ENCODE measurements at places on chromosomes 2 and 18.

- DNase-seq = no peak
Measured at GRCh38 chr2:63486861-63487290, 101.4 kb downstream of the WDPCP start.

DNA sequence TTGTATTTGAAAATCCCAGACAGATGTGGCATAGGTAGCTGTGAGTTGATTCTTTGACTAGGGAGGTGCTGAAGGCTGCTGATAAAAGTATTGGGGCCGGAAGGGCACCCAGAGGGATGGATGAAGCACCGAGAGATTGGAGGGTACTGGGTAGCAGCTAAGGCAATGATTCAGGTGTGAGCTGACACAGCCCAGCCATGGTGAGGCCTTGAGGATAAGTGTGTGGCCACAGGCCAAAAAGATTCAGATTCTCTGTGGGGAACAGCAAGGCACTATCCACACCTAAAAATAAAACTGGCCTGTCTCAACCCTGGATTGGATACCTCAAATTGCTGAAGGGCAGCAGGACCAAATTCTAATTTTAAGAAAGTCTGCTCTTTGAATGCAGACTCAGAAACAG lies 35.2 kb downstream of the RDH14 start:
- no peak for DNase-seq

GRCh38 chr2:83574614-83575013 lies 884.5 kb downstream of the SUCLG1 start:
- no peak for DNase-seq

DNA sequence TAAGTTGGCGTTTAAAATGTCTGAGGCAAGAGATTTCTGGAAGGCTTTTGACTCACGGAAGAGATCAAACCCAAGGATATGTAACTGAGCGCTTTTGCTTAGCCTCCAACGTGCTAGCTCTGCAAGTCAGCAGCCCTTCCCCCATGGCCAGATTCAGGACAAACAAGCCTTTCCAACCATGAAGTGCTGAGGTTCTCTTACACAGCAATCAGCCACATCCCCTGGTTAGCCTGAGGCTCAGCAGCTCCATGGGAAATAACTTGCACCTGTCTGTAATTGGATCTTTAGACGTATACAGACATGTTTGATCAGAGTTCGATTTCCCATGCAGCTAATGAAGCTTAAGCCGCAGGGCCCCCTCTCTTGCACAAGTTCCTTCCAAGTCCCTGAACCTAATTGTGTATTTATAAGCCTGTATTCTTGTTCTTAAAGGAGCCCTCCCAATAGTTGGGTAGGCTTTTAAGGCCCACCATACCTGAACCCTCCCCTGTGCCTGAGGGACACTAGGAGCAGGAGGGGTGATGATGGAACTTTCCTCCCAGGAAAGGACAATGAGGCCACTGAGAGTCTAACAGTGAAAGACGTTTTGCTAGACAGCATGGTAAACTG lies 2.1 kb upstream of the TMEM131 start:
- no peak for DNase-seq

DNA sequence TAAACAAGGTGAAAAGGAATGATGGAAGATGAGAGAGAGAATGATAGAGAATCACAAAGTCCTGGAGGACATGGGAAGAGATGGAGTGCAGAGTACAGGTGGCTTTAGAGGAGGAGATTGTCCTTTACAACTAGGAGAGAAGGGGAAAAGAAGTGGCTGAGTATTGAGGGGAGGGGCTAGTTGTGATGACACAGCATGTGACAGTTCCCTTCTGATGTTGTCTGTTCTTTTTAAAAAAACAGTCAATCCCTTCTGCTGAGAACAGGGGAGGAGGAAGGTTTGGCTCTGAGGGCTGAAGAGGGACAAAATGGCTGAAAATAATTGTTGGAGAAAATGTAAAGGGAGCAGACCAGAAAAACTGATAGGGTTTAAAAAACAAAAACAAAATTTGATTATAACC lies 44.0 kb downstream of the STEAP3 start:
- DNase-seq = no peak

- no peak for DNase-seq
Measured at GRCh38 chr18:46001892-46002291, 34.8 kb upstream of the EPG5 start.

GRCh38 chr2:229832510-229832898 lies 89.3 kb downstream of the TRIP12 start:
- no peak for DNase-seq

DNA sequence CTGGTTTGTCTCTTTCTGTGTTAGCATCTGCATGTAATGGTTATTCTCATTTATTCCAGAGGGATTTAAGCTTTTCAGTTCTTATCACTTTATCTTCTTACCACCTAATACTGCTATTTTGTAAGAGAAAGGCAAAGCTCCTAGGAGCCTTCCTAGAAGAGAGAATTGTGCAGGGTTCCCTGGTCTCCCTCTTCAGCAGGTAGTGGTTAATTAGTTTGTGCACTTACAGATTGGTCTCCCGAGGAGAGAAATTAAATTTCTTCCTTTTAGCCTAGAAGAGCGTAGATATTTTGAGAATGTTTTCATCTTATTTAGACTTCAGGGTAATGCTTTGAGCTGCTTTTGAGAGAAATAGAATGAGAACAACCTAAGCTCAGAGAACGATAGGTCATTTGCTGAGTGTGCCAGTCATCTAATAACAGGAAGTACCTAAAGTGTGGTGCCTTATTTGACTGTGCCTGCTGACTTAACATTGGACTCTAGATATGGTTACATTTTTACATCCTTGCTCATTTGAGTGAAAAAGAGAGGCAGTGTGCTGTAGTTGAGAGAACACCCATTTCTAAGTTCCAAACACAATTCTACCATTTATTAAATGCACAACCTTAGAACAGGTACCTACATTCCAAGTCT lies 651.4 kb downstream of the STK39 start:
- DNase-seq = no peak

DNA sequence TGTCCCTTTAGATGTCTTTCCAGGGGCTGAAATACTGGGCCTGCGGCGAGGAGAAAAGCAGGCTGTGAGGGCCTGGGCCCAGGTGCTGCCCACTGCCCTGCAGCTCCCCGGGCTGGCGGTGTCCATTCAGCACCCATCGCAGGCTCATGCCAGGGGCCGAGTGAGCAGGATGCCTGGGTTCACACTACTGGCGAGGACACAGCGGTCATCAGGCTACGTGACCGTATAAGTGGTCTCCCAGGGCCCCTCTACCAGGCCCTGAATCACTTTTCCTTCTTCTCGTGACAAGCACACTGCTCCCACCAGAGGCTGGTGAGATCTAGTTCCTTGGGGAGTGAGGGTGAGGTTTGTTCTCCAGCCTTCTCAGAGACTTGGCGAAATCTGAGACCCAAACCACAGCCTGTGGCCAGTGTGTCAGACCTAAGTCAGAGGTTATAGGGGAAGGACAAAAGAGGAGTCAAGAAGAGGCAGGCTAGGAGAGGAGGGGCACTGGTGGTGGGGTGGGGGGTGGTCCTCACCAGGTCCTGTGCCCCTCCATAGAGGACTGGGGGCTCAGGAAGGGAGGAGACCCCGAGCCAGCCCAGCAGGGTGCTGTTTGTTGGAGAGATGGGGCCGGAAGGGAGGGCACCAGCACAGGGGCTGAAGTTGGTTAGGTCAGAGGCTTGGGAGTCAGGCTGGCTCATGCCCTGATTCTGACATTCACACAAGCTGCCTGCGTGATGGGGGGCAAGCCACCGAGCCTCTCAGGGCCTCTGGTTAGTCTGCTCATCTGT lies 6.6 kb upstream of the SEMA4C start:
- no peak for DNase-seq

- no peak for DNase-seq
Measured at GRCh38 chr18:6431659-6432318, 17.1 kb upstream of the L3MBTL4 start.

GRCh38 chr18:37501136-37501535 lies 64.5 kb downstream of the CELF4 start:
- no peak for DNase-seq

- DNase-seq = no peak
Measured at GRCh38 chr2:85922199-85922598, 33.4 kb upstream of the ST3GAL5 start.

DNA sequence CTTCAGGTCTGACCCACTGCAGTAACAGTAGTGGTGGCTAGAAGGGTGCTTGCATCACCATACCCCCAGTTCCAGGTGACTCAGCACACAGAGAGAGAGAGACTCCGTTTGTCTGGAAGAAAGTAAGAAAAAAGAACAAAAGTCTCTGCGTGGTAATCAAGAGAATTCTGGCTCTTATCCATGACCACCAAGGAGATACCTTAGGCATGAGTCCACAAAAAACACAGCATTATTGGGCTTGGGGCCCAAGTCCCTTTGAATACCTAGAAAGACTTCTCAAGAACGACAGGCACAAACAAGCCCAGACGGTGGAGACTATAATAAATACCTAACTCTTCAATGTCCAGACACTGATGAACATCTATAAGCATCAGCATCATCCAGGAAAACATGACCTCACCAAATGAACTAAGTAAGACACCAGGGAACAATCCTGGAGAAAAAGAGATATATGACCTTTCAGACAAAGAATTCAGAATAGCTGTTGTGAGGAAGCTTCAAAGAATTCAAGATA lies 21.7 kb upstream of the BAZ2B start:
- DNase-seq = no peak

DNA sequence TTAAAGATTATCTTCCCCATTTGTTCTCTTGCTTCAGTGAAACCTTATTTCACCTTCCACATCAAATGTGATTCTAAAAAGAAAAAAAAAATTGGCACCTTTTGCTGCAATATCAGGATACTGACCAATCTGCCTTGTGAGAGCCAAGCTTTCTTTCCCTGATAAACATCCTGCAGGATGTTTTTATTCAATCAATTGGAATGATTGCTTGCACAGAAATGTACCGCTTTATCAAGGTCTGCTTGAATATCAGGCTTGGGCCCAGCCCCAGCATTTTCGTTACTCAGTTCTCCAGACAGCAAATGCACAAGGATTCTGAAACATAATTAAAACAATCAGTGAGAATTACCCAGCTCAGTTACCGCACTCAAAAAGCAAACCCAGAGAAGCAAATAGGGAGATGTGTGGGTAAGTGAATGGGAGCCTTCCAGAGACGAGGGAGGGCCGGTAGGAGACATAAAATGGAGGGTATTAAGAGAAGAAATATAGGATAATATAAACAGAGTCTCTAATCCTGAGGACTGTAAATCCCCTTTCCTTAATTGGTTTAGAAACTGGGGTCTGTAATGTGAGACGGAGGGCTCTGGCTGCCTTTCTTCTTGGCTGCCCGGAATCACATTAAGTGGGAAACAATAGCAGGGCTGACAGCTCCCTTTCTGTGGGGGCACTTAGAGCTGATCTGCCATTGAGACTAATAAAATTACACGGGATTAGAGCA lies 291.8 kb downstream of the ICOS start:
- DNase-seq = no peak

DNA sequence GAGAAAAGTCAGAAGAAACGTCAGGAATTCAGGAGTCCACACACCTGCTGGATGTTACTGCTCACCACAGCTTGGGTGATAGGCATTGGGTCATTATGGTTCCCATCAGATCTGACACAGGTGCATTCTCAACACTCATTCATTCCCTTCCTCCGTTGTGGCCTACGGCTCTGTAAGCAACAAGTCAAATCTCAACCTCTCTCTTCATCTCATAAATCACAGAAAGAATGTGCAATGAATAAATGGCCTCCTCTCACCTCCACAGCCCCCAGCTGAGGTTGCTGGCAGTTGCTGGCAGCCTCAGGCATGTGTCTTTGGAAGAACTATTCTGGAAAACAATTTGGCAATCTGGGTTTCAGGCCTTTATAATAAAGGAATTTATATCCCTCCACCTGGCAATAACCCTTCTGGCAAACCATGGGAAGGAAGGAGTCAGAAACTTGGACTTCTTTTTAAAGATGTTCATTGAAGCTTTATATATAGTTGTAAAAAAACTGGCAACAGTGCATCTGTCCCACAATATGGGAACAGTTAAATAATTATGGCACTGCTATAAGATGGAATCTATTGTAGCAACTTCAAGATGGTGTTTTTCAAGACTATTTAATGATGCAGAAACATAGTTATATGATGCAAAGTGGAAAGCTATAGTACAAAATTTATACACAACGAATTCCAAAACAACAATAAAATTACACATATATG lies 175.4 kb downstream of the ANAPC1 start:
- DNase-seq = no peak

GRCh38 chr18:45787346-45787745 lies 38.1 kb upstream of the SIGLEC15 start:
- no peak for DNase-seq

- no peak for DNase-seq
Measured at GRCh38 chr2:12766421-12766879, 49.7 kb downstream of the TRIB2 start.

- no peak for DNase-seq
Measured at GRCh38 chr2:113834051-113834730, 55.7 kb upstream of the ACTR3 start.

- no peak for DNase-seq
Measured at GRCh38 chr2:203427061-203427460, 98.9 kb downstream of the ABI2 start.

DNA sequence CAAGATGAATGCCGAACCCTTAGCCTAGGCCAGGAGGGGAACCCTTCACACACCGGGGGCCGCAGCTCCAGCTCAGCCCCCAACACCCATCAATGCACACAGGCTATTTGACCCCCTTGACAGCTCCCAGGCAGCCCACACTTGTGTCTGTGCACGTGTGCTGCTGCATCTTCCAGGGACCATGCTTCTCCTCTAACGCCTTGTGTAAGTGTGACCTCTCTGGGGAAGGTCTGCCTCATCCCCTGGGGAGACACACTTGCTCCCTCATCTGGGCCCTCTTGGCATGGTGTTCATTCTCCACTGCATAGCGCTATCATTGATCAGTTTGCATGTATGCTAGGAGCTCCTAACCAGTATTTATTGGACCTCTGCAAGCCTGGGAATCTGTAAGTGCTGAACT lies 120.0 kb upstream of the FHL2 start:
- DNase-seq = no peak

- no peak for DNase-seq
Measured at GRCh38 chr18:39057423-39058064, 1491.9 kb upstream of the CELF4 start.

GRCh38 chr2:237651761-237652160 lies 24.4 kb downstream of the LRRFIP1 start:
- DNase-seq = no peak

DNA sequence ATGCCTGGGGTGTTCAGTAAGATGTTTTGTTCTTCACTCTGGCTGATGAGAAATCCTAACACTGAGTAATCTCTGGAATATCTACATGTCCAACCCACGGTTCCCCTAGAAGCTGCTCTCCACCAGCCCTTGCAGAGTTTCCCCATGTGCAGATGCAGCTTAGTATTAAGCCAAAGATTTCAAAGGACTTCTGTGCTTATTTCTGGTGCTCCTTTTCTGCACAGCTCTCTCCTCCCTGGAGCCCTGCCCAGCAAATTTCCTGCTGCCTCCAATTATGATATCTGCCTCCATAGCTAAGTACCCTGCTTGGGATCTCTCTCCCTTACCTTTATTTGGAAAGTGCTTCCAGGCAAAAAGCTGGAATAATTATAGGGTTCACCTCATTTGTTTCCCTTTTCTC lies 949.3 kb downstream of the BCL11A start:
- DNase-seq = no peak

DNA sequence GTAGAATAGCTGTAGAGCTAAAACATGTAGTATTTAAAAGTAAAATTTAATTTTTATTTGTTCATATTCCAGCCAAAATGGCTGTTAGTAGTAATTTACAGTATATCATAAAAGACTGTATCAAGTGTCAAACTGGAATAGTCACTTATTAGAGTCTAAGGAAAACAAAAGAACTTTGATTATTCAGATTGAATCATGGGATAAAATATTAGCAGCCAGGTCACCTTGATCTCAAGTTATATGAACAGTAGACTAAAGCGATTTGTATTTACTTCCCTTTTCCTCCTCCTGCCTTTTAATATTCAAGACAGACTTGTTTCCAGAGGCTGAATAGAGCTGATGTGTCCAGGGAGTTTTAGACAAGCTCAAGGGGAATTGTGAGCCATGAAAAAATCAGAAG lies 54.4 kb downstream of the PMAIP1 start:
- no peak for DNase-seq

Data from T-helper 22 cell (primary cell).